Activated naive CD4-positive, alpha-beta T cell treated with anti-CD3 and anti-CD28 coated beads for 36 hours (primary cell): ENCODE measurements at places on chromosomes 2 and 18. TPM values are rescaled to one million over a fixed set of nuclear protein-coding genes. Genes with fewer than 3 reads are reported as not detected.

RASGRP3 gene
- 2.3 TPM for total RNA-seq

SNRNP200 gene
- 181 TPM for total RNA-seq

RAPGEF4 gene
- 0.24 TPM for total RNA-seq

RGPD3 gene
- not detected for total RNA-seq

SLC19A3 gene
- total RNA-seq: not detected

DYNAP gene
- total RNA-seq: not detected

FAM161A gene
- 4.0 TPM for total RNA-seq

NAT8 gene
- not detected for total RNA-seq

ERBB4 gene
- not detected for total RNA-seq

TRPM8 gene
- not detected for total RNA-seq

MROH2A gene
- total RNA-seq: not detected

TDRD15 gene
- total RNA-seq: not detected

ASPRV1 gene
- total RNA-seq: 0.59 TPM

SPAG16 gene
- 8.8 TPM for total RNA-seq

LRRC30 gene
- total RNA-seq: not detected

ITPRIPL1 gene
- 13.4 TPM for total RNA-seq

C2orf76 gene
- 11.1 TPM for total RNA-seq

SLC40A1 gene
- total RNA-seq: 3.8 TPM

ATP6V1C2 gene
- total RNA-seq: not detected

SUCLG1 gene
- 80.7 TPM for total RNA-seq

DYSF gene
- total RNA-seq: 0.05 TPM

SF3B1 gene
- total RNA-seq: 248 TPM

PLGLB1 gene
- 0.37 TPM for total RNA-seq
